NCI-H2081 treated with DMSO at 0.1 percent for 48 hours (cell line): ENCODE measurements at places on chromosomes 4 and X.

- no peak for DNase-seq
Measured at GRCh38 chrX:48864210-48864609, 28.8 kb upstream of the PCSK1N start.

DNA sequence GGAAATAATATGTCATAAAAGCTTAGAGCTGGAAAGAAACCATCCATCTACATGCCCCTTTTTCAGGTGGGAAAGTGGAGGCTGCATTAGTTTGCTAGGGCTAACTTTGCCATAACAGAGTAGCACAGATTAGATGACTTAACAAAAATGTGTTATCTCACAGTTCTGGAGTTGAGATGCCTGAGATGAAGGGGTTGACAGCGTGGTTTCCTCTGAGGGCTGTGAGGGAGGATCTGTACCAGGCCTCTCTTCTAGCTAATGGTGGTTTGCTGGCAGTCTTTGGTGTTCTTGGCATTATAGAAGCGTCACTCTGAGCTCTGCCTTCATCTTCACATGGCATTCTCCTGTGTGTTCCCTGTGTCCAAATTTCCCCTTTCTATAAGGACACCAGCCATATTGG, 2.4 kb downstream of the CHRNA9 start:
- no peak for DNase-seq

DNA sequence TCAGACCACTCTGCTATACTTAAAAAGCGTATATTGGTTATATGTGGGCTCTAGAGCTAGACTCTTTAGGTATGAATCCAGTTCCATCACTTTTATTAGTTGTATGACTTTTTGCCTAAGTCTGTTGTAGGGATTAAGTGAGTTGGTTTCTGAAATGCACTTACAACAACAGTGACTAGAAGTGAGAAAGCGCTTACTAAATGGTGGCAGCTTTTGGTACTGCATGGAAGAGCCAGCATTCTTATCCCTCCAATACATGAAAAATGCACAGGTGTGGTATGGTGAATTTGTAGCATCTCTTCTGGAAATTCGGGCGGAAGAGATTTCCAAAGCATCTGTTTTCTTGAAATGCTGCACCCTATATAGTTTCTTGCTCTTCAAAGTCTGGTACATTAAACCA, 117.1 kb downstream of the SPANXA1 start:
- DNase-seq = no peak

GRCh38 chr4:159191989-159192388, 89.1 kb downstream of the RAPGEF2 start:
- no peak for DNase-seq

DNA sequence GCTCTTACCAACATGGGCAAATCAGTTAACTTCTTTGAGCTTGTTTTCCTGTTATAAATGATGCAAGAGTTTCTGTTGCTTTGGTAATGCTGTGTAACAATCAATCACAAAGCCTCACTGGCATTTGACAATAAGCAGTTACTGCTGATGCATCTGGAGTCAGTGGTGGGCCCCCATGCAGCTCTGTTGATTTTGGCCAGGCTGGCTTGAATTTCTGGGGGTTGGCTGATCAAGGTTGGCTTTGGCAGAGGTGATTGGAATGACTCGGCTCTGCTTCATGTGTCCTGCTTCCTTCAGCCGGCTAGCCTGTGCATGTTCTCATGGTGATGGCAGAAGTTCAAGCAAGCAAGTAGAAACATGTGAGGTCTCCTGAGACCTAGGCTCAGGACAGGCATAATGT, 90.4 kb downstream of the PHEX start:
- no peak for DNase-seq

- no peak for DNase-seq
Measured at GRCh38 chr4:183797445-183798300, 107.4 kb upstream of the STOX2 start.

DNA sequence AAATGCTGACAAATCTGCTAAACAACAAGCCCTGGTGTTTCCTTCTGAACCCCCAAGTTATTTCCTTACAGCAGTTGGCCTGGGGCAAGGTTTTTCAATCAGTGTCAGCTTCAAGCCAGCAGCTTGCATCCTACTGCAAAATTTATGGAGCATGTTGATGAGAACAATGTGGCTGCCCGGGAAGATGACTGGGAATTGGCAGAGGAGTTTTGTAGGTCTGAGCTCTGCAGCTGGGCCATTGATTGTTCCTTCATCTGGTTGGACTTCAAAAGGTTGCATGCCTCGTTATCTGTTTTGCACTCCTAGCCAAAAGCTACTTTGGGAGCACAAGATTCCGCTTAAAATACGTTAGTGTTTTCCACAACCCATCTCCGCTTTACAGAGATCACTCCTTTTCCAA, 1030.3 kb upstream of the LCORL start:
- no peak for DNase-seq

- no peak for DNase-seq
Measured at GRCh38 chrX:120361764-120362305, at the start of gene ATP1B4. ATP1B4 (plus strand) TSS chrX:120362089; CDS start chrX:120362169, 80 bp downstream.

DNA sequence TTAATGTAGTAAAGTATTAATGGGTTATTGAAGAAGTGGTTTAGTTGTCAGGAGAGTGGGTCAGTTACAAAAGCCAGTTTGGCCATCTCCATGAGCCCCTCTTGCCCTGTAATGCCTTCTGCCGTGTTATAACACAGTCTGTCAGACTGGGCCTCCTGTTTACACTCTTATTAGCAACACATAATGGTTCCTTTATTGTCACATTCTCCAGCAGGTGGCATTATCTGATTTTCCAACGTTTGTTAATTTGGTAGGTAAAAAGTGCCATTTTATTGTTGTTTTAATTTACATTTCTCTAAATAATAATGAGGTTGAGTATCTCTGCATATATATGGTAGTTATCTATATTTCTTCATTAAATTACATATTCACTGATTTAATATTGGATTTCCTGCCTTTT, 560.8 kb downstream of the FGF13 start:
- no peak for DNase-seq

- DNase-seq = no peak
Measured at GRCh38 chr4:39609454-39609931, 29.2 kb downstream of the SMIM14 start.

DNA sequence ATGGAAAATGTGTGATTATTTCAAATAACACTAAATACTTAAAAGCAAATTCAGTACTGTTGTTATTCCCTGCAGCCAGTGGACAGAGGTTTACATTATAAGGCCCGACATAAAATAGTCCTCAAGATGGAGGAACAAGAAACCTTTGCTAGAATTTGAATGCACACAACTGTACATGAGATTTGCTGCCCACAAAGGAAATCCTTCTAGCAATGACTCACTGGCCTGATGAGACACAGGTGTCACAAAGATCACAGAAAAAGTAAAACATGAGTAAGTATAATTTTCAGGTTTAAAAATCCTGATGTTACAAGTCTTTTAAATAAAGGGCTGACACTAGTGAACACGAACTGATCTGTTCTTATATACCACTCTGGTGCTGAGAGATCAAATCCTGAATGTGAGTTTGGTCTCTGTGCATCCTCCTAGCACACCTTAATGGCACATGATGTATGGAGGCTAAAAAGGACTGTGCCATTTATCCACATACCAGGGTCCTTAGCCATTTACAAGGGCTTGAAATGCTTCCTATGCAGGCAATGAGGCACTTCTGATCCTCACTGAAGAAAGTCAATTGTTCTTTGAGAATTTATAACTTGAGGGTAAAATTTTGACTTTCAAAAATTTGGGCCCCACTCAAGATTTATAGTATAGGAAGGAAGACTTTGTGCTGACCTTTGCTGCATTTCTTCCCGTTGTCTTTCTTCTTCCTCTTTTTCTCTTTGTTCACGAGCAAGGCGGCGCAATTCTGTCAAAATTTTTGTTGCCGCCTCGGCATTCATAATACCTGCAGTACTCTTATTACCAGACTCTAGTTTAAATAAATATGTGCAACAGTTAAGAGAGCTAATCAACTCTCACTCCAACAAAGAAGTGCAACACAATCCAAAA, 23.0 kb downstream of the MAP7D3 start:
- DNase-seq = no peak

GRCh38 chr4:141395246-141395830, 174.6 kb downstream of the ZNF330 start:
- no peak for DNase-seq

GRCh38 chr4:78721747-78722146, 54.4 kb upstream of the BMP2K start:
- DNase-seq = no peak

DNA sequence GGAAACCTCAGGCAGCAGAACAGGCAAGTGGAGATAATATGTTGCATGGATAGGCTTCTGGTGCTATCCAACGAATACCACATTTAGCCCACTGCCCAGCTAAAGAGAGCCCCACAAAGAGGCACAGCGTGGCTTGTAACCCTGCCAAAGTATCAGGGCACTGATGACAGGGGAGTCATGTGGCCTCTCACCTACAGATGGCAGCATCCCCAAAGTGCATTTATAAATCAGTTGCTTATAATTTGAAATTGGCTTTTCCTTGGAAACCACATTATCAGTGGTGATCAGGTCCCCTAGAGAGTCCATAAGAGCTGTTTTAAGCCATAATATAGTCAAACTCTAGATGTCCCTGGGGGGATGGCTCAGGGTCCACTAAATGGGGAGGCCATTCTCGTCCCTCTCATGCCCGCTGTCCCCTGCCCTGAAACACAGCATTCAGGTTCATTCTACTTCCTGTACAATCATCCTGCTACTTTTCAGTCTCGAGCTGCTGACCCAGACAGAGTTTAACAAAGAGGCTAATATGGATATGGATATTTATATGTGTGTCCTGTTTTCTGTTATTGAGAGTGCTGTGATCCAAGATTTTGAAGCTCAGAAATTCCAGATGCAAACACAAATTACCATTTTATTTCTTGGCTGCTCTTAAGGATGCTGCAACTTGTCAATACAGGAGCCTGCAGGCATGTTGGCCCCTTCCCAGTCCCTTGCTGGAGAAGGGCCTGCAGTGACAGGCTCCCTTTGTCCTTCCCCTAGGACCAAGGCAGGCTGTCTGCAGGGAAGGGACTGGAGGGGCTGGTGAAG, 28.5 kb downstream of the SRPX start:
- DNase-seq = no peak

GRCh38 chr4:82043081-82043808, 330.5 kb downstream of the HNRNPD start:
- no peak for DNase-seq

GRCh38 chr4:26388671-26389070, 67.9 kb downstream of the RBPJ start:
- DNase-seq = no peak

GRCh38 chrX:136228839-136229207, 22.4 kb downstream of the MAP7D3 start:
- DNase-seq = no peak

- no peak for DNase-seq
Measured at GRCh38 chr4:96317891-96318290, 478.0 kb downstream of the PDHA2 start.

DNA sequence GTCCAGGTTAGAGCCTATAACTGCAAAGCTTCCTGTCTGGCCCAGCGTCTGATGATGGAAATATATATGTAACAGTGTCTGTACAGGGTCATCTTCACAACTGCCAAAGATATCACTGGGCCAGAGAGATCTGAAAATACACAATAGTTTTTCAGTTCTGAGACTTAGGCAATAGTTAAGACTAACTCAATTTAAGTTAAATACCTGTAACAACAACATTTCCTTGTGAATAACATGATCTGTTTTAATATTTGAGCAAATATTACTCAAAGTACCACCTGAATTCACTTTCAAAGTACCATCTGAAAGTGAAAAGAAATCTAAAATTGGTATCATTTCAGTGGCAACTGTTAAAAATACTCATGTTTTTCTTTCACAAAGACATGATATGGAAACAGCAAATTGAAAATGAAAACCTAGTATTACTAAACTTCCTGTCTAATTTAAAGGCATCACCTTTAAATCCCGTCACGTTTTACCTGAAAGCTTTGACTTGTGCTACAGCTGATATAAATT, 9.6 kb downstream of the ZAR1 start:
- no peak for DNase-seq

DNA sequence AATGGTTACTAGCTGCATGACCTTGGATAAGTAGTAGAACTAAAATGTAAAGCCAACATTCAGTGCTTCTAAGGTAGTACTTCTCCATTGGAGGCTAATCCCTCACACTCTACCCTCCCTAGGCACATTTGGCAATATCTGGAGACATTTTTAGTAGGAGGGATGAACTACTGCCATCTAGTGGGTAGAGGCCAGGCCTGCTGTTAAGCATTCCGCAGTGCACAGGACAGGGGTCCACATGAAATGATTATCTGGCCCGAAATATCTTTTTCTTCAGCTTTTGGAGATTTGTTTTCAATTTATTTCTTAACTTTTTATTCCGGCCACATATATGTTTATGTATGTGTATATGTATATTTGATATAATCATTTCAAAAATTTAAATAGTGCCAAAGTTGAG, 36.0 kb upstream of the SPANXC start:
- DNase-seq = no peak

- DNase-seq = no peak
Measured at GRCh38 chr4:125789023-125789422, 474.3 kb downstream of the FAT4 start.

- no peak for DNase-seq
Measured at GRCh38 chr4:122000849-122001248, 49.0 kb upstream of the TRPC3 start.

DNA sequence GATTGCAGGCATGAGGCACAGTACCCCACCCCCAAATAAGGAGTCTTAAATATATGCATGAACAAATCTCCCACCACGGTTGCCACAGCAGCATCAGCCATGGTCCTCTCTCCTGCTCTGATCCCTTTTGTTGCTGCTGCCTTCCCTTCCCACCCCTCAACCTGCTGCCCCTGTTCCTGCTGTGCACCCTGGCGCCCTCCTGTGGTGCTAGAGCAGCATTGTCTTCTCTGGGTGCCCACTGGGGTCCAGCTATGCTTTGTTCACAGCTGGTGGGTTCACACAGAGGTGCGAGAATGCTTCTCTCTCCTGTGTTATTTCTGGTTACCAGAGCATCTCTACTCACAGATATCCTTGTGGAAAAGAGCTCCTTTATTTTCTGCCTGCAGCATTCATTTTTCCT, 116.2 kb downstream of the GATB start:
- no peak for DNase-seq

- DNase-seq = no peak
Measured at GRCh38 chrX:129622757-129623301, 31.9 kb downstream of the APLN start.

DNA sequence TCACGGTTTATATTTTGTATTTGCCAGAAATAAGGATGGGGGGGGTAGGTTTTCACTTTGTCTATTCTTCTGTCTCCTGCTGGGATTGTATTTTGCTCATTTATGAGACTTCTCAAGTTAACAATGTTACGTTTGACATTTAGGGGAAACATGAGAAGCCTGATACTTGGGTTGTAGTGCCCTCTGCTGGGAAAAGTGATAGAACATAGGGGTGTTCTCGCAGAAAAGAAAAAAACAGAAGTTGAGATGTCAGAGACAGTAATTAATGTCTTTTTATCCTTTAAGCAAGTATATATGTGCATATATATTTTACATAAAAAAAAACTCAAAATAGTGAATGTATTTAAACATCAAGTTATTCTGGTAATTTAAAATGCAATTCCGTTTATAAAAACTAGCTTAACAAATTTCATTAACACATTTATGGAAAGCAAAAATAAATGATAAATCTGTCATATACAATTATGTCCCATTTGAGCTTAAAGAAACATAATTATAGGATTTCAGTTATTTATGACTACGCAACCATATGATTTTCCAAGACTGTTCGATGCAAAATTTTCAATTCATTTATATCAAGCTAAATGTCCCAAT, 46.0 kb upstream of the TMPRSS11F start:
- no peak for DNase-seq
